ENCODE measurements at places on chromosomes 6 and 20.
A peak's percentile ranks its signal among the peaks of the same experiment; 100 is the strongest.

DNA sequence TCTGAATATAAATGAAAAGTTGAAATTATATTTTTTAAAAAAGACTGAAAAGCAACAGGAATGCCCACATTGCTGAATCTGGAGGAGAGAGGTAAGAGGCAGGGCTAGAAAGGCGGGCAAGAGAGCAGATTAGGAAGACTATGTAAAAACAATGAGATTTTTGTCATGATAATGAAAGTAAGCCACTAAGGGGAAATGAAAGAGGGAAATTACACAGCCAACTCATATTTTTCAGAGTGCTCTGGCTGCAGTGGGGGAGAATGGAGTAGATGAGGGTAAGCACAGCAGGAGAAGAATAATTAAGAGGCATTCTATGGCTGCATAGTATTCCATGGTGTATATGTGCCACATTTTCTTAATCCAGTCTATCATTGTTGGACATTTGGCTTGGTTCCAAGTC, 281.9 kb downstream of the PKHD1 start:
- DNase-seq = no peak

GRCh38 chr6:108589244-108589791, 28.6 kb downstream of the FOXO3 start:
- DNase-seq = no peak

DNA sequence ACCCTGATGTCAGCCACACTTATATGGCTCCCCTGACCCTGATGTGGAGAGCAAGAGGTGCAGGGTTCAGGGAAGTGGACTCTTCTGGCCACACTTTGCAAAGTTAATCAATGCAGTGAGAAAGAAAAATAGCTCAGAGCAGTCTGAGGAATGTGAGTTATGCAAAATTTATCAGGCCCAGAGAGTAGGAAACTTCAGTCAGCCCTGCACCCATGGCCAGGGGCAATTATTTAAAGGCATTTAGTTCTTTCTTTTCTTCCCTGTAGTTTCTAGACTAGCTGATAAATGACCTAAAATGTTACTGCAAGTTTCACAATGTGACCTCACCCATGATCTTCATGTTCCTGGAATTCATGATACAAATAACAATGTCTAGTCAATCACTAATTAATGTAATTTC, 143.7 kb upstream of the GGTLC1 start:
- no peak for DNase-seq

- no peak for DNase-seq
Measured at GRCh38 chr6:14094721-14095120, 22.9 kb upstream of the CD83 start.

DNA sequence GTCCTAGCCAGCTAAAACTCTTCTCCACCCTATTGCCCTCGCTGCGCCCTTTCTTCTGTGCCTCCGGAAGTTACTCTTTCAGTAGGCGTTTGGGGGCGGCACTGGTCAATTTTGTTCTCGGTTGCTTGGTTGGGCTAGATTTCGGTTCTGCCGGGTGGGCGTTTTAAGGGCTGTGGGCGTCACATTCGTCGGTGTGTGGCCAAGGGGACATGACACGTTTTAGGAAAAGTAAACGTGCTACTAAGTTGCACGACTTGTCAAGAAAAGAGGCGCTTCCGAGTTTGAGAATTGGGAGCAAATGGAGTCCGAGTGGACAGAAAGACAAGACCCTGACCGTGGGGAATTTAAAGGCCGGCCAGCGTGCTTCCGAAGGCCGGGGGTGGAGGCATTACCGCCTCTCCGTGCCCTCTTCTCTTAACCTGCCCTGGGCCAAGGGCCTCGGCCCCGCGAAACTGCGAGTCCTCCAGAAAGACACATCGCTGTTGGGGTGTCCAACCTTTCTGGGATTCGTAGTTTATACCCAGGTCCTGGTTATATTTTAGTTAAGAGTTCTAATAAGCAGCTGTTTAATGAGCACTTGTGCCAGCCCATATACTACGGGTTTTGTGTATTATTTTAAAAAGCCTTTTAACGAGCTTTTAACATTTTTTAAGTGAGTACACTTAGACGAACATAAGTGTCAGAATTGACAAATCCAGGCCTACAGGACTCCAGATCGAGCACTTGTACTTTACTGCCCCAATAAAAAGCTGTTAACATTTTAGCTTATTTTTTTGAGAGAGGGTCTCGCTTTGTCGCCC, 664 bp upstream of the BAG6 start:
- DNase-seq = peak; percentile 71

DNA sequence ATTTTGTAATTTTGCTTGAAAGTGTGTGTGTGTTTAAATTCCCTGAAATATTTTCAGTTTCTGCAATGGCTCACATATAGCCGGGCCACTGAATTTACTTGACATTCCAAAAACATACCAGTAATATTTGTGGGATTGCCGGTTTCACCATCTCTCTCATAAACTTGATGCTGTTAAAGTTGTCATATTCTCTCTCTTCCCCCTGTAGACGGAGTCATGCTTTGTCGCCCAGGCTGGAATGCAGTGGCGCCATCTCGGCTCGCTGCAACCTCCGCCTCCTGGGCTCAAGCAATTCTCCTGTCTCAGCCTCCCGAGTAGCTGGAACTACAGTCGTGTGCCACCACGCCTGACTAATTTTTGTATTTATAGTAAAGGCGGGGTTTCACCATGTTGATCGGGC, 122.1 kb downstream of the TIAM2 start:
- no peak for DNase-seq

GRCh38 chr20:44961870-44962267, 1.7 kb upstream of the TOMM34 start:
- no peak for DNase-seq

DNA sequence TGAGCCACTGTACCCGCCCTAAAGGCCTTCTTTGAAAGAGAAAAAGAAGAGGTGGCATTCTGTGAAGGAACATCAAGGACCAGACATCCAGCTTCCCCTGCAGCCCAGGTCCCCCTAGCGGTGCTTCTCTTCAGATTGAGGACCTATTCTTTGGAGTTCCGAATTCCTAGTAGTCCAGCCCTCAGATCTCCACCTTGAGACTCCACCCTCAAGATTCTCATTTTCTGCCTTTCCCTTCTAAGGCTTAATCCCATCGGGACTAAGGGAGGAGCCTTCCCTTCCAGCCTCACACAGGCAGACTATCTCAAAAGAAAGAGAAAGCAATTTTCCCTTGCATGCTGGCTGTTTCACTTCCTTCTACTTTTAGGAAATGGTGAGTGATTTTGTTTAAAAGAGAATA, 32.5 kb downstream of the MUC22 start:
- DNase-seq = no peak

DNA sequence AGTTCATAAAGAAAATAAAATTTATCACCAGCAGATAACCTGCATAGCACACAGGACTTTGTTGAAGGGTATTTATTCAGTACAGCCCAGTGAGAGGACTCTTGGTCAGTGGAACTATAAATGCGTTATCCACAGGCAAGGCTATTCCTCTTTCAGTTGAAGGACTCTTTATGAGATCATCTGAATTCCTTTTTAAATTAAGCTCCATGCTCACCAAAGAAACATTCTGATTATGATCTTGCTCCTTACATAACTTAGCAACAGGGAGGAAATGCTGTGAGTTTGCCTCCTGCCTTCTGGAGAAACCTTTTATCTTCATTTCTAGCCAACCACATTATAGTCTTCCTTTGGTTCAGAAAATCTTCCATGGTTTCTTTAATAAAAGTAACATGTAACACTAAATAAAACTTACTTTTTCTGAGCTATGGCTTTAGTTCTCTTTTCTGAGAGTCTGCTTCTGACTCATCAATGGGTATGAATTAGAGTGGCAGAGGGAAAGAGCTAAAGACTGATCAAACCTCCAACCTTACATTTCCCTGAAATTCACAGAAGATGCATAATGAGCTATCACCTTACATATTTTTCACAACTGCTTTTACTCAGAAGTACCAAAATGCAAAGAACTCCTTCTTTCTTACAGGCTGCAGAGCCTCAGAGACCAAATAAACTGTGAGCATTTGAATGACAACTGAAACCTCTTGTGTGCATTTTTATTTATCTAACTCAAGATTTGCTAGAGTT, 267.2 kb downstream of the ADGRG6 start:
- no peak for DNase-seq

- DNase-seq = no peak
Measured at GRCh38 chr20:53752971-53753879, 159.6 kb upstream of the ZNF217 start.

DNA sequence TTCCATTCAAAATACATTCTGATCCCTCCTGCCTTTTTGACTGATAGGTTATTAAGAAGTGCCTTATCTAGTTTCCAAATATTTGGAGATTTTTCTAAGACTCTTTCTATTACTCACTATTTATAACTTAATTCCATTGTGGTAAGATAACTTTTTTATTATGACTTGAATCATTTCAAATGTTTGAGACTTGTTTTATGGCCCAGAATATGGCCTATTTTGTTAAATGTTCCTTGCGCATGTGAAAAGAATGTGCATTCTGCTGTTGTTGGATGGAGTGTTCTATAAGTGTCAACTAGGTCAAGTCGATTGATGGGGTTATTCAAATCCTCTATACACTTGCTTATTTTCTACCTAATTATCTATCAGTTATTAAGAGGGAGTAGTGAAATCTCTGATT, 13.1 kb upstream of the TCP11 start:
- DNase-seq = no peak

Data from stimulated activated CD8-positive, alpha-beta memory T cell treated with anti-CD3 and anti-CD28 coated beads, Interleukin-15, amount 100 ng/mL, for 1 hour (primary cell).